CD4-positive, alpha-beta T cell treated with Interleukin-6 for 4 hours (primary cell): ENCODE measurements at places on chromosomes 7 and 10.

GRCh38 chr7:147992698-147993097 lies 597.9 kb upstream of the C7orf33 start:
- no peak for DNase-seq

- DNase-seq, result no peak
These were observed 183.2 kb downstream of the CDCA7L start for GRCh38 chr7:21762469-21762868.

- no peak for DNase-seq
These were observed 100.6 kb upstream of the GLCCI1 start for GRCh38 chr7:7867846-7868571.

GRCh38 chr7:118153551-118154177 lies 30.3 kb upstream of the LSM8 start:
- peak; percentile 22 for DNase-seq

DNA sequence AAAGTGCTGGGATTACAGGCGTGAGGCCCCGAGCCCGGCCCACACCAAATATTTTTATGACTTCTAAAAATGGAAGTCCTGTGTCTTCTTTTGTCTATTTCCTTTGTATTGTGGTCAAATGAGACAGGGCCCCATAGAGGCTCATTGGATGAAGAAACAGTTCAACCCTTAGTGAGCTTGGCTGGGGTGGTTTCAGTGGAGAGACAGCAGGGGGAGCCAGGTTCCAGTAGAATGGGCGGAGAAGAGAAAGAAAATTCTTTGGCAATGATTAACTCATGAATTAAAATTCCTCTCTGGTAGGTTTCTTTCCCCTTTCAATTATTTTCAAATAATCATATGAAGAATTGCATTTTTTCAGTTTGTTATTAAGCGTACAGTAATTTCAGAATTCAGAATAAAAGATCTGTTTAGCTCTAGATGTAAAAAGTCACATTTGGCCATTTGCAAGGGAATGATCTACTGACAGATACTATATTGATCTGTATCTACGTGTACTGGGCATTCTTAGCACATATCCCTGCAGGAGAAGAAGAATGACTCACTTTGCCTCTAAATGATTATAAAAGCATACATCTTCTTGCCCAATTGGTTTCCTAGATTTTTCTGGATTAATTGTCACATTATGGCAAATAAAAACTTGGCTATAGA lies 43.2 kb downstream of the PNLIPRP3 start:
- DNase-seq, result no peak

- DNase-seq, result no peak
These were observed 47.5 kb upstream of the DMBT1 start for GRCh38 chr10:122513053-122513452.

GRCh38 chr10:665579-666091 lies 23.8 kb downstream of the DIP2C start:
- no peak for DNase-seq

DNA sequence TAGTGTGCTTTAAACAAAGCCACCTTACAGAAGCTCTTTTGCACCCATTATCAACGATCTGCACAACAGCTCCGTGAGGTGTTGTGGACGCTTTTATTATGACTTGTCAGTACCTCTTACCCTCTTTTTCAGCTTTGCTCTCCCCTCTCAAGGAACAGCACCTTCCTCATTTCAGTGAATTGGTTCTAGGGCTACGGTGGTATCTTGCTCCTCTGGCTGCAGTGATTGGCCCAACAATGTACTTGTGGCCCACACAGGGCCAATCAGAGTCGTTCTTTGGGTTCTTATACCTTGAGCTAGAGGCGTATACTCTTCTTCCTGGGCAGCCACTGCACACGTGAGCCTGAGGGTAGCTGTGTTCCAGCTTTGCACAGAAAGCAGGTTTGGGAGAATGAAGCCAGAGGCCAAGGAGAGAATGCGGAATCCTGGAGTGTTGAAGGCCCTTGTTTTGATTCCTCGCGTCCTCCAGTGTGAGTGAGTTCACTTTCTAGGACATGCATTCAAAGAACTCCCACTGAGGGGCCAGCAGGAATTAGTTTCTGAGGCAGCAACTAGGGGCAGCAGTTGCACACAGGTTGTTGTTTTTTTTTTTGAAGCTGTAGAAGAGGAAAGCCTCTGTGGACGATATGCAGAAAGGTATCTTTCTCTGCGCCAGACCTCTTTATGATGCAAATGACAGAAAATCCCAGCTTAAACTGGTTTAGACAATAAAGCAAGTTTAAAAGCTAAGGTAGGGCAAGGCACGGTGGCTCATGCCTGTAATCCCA lies 49.8 kb upstream of the PDZD8 start:
- DNase-seq, result no peak

GRCh38 chr7:52652621-52653020 lies 382.8 kb upstream of the POM121L12 start:
- DNase-seq, result no peak

DNA sequence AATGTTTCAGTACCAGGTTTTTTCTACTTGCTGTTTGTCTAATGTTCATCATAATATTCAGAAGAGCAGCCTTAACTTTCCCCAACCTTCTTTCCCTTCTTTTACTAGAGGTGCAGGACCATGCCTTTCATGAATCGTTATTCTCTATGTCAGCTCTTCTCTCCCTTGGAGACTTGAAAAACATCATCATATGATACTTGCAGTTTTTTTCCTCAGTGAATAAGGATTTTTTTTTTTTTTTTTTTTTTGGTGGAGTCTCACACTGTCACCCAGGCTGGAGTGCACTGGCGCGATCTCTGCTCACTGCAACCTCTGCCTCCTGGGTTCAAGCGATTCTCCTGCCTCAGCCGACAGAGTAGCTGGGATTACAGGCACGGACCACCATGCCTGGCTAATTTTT lies 30.1 kb downstream of the SMNDC1 start:
- DNase-seq, result no peak

- peak; percentile 1 for DNase-seq
These were observed 252.4 kb upstream of the SEMA3A start for GRCh38 chr7:84446991-84447480.

GRCh38 chr7:66905278-66905677 lies 15.7 kb upstream of the TMEM248 start:
- DNase-seq, result no peak

- DNase-seq, result no peak
These were observed at the start of gene COL1A2 for GRCh38 chr7:94394437-94395140. TSS of gene COL1A2 (plus strand) at chr7:94394895. CDS start at chr7:94395032, 137 bp downstream.

DNA sequence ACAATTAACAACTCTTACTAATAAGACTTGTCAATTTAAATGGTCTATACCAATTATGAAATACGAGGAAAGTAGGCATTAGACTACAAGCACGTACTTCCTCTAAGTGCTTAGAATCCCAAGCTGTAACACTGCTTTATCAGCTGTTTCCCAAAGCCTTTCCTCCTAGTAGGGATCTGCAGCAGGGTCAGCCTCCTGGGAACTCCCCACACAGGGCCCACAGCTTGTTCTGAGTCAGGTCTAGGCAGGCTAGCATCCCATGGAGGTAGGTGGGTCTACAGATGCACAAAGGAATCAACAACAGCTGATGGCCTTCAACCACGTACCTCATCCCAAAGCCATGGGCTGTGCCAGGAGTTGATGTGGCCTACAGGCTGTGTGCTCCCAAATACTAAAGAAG lies 14.7 kb downstream of the MMS19 start:
- DNase-seq, result no peak

DNA sequence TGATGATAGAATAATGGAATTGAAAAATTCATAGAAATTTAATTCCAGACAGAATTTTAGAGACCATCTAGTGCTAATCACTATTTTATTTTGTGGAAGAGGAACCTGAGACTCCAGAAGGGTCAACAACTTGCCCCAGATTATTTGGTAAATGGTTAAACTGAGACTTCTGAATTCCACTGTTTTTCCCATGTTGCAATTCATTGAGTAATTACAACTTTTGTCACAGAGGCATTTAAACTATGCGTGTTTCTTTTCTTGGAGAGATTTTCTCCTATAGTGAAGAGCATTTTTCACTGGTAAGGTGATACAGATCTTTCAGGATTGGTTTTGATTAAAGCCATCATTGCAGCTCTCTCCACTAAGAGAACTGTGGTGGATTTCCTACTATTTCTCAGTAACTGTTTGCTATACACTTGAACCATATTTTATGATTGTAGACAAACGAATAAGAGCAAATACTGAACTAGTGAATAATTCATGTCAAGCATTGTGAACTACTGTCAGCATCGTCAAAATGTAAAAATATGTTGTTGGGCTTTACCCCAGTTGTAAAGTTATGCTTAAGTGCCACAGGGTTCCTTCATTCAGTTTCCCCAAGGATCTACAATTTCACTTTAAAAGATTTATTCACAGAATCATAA lies 26.5 kb downstream of the LRGUK start:
- DNase-seq, result no peak

GRCh38 chr7:101961811-101962210 lies 144.4 kb downstream of the CUX1 start:
- DNase-seq, result no peak

GRCh38 chr10:98125940-98126631 lies 8.4 kb upstream of the R3HCC1L start:
- DNase-seq, result no peak

- no peak for DNase-seq
These were observed 232.5 kb upstream of the YAE1 start for GRCh38 chr7:39333701-39334100.

DNA sequence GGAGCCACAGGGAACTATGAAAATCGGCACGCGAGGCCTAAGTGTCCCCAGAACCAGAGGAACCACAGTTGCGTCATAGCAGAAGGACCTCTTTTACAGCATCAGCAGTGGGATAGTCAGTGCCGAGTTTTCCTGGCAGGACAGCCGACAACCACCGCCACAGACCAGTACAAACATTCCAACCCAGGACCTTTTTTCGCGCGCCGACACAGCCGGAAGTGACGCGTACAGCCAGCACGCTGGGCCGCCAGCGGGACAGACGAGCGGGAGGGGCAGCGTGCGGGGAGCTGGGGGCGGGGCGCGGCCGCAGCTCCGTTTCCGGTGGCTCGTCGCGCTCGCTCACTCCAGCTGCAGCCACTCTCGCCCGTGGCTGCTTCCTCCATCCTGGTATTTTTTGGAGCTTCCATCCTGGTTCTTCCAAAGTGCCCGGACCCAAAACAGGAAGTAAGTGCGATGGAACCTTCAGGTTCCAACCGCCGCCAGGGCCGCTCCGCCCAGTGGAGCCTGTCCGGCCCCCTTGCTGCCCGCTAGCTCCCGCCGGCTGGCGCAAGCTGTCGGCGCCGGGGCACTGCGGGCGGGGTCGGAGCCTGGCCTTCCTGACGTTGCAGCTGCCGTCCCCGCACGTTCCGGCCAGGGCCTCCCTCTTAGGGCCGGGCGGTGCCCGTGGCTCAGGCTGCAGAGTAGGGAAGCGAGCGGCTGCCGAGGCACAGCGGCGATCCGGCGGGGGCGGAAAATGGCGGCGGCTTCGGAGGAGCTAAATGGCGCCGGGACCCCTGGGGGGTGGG lies at the start of gene DMTF1:
TSS of gene DMTF1 (plus strand) at position 342 of the 785 bp plus-strand sequence. CDS start 12,489 bp downstream, outside the sequence.
- DNase-seq, result peak; percentile 87

GRCh38 chr7:157459966-157460365 lies 123.2 kb downstream of the DNAJB6 start:
- DNase-seq, result no peak

GRCh38 chr7:1672851-1673486 lies 2.9 kb downstream of the ELFN1 start:
- DNase-seq, result no peak

- no peak for DNase-seq
These were observed 174.8 kb downstream of the RTKN2 start for GRCh38 chr10:62093863-62094291.

DNA sequence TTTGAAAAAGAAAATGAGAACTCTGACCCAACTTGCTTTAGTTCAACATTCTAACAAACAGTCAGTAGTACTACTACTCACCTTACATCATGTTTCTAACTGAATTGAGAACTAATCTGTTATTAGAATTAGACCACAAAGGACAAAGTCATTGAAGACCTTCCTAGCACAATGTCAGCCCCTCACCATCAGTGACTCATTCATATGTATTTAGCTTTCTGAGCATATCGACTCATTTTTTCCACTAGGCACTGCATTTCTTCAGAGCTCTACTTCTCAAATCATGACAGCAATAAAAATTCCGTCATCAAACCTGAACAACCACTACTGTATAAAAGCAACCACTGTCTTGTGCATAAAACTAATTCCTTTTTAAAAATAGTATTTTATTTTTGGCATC lies 4.4 kb upstream of the LRRN3 start:
- no peak for DNase-seq

- DNase-seq, result no peak
These were observed 544.1 kb downstream of the SORCS3 start for GRCh38 chr10:105185161-105185560.

- DNase-seq, result no peak
These were observed 331.5 kb downstream of the PTEN start for GRCh38 chr10:88194961-88195367.

DNA sequence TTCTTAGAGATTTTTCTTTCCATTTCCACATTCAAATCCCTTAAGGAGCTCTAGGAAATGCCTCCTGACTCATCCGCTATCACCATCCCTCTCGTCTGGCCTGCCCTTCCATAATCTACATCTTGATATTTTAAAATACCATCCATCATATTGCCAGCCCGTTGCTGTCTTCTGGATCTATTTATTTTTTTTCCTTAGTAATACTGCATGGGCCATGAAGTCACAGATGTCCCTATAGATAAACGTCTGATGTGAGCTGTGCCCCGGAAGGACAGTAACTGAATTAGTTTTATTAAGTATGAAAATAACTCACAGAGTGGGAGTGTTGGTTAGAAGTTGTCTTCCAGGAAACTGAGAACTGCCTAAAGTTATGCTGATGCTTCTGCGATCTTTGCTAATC lies 76.2 kb downstream of the KLF6 start:
- no peak for DNase-seq

- no peak for DNase-seq
These were observed 36.2 kb downstream of the PDE1C start for GRCh38 chr7:32034052-32034451.
